ENCODE measurements at places on chromosomes 1 and 21. TPM values are rescaled to one million over a fixed set of nuclear protein-coding genes. Genes with fewer than 3 reads are reported as not detected.

- no peak for DNase-seq
Measured at GRCh38 chr1:79052829-79053449, 46.4 kb upstream of the ADGRL4 start.

DNA sequence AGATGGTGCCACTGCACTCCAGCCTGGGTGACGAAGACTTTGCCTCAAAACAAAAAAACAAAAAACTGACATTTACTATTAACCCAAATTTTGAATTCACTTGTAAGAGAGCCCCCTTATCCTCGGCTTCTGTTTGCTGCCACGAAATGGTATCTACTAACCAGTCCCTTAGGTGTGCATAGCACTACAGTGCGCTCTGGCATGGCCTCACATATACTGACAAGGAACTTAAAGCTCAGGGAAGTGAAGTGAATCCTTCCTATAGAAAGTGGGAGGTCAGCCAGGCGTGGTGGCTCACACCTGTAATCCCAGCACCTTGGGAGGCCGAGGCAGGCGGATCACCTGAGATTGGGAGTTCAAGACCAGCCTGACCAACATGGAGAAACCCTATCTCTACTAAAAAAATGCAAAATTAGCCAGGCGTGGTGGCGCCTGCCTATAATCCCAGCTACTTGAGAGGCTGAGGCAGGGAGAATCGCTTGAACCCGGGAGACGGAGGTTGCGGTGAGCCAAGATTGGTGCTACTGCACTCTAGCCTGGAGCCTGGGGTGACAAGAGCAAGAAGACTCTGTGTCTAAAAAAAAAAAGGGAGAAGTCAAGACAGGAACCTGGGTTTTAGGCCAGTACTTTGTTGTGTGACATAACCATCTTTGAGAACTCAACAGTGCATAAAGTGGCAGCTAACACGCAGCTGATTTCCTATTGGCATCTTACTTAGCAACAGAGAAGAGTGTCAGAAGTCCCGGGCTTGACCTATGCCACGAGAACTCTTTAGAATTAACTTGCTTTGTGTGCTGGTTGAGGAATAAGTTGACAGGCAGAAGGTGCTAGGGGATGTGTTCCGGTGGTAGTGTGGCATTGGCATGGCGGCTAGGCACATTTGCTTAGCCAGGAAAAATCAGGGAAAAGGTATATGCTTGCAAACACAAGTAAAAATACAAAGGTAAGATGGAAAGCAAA, 16.8 kb downstream of the ERRFI1 start:
- DNase-seq = no peak

GRCh38 chr1:151920149-151920548, 10.8 kb upstream of the THEM4 start:
- no peak for DNase-seq

DNA sequence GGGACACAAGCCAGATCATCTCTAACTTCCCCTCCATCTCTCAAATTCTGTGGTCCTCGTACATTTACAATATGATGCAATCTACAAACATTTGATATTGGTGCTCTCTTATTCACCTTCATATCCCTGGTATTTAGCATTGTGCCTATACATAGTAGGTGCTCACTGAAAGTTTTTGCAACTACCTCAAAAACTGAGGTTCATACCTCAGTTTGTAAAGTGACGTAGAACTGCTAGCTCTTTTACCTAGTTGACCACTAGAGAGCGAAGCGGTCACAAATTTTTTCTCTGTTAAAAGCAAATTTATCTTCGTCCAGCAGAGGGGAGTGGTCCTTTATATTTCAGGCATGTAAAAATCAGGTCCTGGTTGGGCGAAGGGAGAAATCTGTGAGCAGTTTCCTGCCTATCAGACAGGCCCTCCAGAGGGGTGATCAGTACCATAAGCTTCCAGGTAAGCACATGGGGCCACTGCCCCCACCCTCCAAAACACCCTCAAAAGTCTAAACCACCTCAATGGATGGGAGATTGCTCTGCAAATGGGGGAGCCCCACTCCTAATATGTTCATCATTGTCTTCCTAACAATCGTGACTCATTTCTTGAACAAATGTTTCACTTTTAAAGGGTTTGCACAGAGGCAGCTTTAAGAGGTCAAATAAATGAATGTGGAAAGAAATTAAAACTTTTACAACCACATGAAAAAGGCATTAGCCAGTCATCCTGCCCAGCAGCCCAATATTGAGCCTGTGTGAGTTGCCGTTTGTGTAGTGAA, 10.6 kb upstream of the HLCS start:
- DNase-seq = no peak

- DNase-seq = no peak
Measured at GRCh38 chr1:162093095-162093494, 23.6 kb downstream of the NOS1AP start.

DNA sequence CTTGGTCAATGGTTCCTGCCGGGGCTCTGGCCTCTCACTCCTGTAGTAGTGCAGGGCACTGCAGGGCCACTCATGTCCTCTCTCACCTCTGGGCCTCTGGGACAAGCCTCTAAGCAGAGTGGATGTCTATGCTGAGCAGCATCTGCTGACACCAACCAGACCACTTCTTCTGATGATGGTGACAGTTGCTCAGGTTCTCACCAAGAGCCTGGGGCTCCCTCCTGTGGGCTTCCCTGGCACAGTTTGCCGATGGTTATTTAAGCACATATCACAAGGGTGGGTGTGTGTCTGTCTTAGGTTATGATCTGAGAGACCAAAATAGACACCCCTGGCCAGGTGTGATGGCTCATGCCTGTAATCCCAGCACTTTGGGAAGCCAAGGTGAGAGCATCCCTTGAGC, 17.4 kb upstream of the GPR137B start:
- DNase-seq = no peak

- no peak for DNase-seq
Measured at GRCh38 chr1:43509007-43509739, 21.5 kb upstream of the PTPRF start.

The MASP2 gene
- total RNA-seq = 0.32 TPM

The ODR4 gene
- 21.4 TPM for total RNA-seq

The LIPI gene
- not detected for total RNA-seq
